ENCODE measurements at places on chromosomes 6 and 20. TPM values are rescaled to one million over a fixed set of nuclear protein-coding genes. Genes with fewer than 3 reads are reported as not detected.

BPIFB1 gene
- total RNA-seq: not detected

DNA sequence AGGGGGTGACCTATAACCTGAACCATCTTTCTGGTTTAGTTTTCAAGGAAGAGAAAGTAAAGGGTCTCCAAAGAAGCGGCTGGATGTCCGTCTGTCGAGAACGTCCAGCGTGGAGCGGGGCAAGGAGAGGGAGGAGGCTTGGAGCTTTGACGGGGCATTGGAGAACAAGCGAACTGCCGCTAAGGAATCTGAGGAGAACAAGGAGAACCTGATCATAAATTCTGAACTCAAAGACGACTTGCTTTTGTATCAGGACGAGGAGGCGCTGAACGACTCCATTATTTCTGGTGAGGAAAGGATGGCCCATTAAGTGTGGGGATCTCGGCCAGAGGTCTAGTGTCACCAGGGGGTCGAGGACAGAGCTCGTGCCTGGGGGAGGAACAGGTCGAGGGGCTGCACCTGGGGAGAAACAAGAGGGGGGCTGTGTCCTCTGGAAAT lies 159.2 kb downstream of the SYCP2 start:
- no peak for DNase-seq

GRCh38 chr6:30832864-30833263 lies 51.5 kb upstream of the DDR1 start:
- DNase-seq: no peak

DNA sequence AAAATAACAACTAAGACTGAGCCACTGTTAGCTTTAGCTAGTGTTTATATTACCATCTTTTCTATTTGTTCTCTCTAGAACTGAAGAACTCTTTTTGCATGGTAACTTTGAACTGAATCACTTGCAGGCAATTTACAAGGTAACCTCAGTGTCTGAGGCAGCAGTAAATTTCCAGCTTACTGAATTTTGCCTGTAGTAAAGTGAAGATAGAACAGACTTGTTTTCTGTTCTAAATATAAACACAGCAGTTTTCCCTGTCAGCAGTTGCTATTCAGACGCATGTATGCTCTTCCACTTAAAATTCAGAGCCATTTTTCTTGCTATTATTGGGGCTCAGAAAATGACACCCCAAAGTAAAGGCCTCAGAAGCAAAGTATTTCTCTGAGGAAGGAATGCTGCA lies 974.0 kb upstream of the GJE1 start:
- DNase-seq: no peak

DNA sequence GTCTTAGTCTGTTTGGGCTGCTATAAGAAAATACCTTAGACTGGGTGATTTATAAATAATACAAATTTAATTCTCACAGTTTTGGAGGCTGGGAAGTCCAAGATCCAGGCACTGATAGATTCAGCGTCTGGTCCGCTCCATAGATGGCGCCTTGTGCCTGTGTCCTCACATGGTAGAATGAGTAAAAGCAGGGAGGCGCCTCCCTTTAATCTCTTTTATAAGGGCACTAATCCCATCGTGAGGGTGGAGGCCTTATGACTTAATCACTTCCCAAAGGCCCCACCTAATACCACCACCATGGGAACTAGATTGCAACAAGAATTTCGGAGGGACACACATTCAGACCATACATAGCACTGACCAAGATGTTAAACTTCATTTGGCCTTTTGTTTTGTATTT lies 91.2 kb upstream of the TMEM181 start:
- DNase-seq: no peak

Measured in astrocyte (in vitro differentiated cells and primary cell).